H4 (cell line): ENCODE measurements at places on chromosomes 6 and 20. TPM values are rescaled to one million over a fixed set of nuclear protein-coding genes. Genes with fewer than 3 reads are reported as not detected.

- DNase-seq: no peak
These were observed 10.8 kb upstream of the EEF1E1 start for GRCh38 chr6:8113131-8113654.

DNA sequence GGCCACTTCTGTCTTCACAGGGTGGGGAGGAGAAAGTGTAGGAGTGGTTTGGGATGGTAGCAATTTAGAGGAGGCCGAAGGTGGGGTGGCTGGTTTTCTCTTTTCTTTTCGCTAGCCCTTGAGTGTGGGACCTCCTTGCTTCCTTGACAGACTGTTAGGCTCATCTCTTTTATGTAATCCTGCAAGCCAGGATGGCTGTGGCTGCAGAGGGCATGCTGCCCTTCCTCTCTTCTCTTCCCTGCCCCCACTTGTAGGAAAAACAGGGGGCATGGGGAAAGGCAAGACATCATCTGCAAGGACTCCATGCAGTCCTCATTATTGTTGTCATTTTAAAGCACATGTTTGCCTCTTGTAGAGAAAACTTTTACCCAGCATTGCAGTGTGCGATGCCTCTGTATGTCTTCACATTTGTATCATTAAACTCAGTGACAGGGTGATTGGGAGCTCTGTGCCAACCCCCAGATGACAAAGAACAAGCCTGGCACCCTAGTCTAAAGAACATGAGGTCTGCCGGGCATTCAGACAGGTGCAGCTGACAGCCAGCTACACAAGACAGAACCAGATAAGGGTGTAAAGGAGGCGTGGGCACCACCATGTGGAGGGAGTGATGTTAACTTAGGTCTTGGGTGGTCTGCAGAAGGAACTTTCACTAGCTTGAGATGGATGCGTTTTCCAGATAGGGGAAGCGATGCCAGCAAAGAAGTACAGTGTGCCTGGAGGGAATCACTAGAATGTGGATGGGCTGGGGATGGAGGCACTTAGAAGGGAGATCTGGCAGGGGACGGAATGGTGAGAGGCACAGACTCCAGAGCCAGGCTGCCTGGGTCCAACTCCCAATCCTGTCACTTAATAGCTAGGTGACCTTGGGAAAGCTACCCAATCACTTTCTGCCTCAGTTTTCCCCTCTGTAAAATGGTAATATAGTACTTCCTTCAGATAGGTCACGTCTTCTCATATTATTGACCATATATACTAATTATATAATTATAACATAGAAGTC lies 207.6 kb downstream of the TBC1D7 start:
- no peak for DNase-seq

GRCh38 chr6:84466511-84466910 lies 239.1 kb upstream of the CEP162 start:
- DNase-seq: peak; percentile 10

Gene MYCT1
- not detected in 2 replicates for total RNA-seq
